Motor neuron (in vitro differentiated cells): ENCODE measurements at places on chromosomes 3 and 15.

GRCh38 chr3:102410616-102411015 is 24.2 kb upstream of the ZPLD1 start:
- no peak for ATAC-seq

GRCh38 chr3:147943265-147943945 is 534.2 kb downstream of the ZIC1 start:
- ATAC-seq: peak; percentile 76

- no peak for ATAC-seq
Observed at GRCh38 chr3:80215191-80215590, 447.4 kb upstream of the ROBO1 start.

DNA sequence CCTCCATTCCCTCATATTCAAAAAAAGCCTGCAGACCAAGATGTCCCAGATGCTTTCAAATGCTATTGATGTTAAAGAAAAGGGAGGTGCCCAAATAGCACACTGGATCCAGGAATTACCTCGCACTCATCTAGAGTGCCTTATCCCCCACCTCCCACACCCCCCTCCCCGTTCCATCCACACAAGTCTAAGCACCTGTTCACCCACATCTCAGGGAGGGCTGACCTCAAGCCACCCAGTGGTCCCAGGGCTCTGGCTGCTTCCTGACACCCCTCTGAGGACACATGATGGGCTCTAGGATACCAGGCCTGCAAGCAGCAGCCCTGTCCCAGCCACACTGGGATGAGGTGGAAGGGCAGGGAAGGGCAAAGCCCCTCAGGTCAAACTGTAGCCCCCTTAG is 4.8 kb downstream of the RBPMS2 start:
- ATAC-seq: no peak
